ENCODE measurements at places on chromosomes 3 and 15.

DNA sequence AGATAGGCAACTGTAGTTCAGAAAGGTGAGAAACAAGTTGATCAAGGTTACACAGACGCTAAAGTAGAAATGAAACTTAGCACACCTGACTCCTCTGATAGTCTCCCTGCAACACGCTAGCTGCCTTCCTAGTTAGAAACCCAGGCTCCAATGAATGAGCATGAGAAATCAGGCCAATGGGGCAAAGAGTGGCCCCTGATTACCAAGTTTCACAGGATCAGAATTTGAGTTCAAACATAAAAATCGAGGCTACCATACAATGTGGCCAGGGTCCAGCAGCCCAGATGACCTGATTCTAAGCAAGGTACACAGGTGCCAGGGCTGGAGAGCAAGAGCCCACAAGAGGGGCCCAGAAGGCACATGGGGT is 7.7 kb downstream of the PLD1 start:
- no peak for DNase-seq

- no peak for DNase-seq
These were observed 512 bp upstream of the TRH start for GRCh38 chr3:129973853-129974563.

- no peak for DNase-seq
These were observed 13.3 kb upstream of the ATP13A5 start for GRCh38 chr3:193391902-193392301.

GRCh38 chr15:35320158-35320780 is 225.7 kb downstream of the DPH6 start:
- DNase-seq, result no peak

DNA sequence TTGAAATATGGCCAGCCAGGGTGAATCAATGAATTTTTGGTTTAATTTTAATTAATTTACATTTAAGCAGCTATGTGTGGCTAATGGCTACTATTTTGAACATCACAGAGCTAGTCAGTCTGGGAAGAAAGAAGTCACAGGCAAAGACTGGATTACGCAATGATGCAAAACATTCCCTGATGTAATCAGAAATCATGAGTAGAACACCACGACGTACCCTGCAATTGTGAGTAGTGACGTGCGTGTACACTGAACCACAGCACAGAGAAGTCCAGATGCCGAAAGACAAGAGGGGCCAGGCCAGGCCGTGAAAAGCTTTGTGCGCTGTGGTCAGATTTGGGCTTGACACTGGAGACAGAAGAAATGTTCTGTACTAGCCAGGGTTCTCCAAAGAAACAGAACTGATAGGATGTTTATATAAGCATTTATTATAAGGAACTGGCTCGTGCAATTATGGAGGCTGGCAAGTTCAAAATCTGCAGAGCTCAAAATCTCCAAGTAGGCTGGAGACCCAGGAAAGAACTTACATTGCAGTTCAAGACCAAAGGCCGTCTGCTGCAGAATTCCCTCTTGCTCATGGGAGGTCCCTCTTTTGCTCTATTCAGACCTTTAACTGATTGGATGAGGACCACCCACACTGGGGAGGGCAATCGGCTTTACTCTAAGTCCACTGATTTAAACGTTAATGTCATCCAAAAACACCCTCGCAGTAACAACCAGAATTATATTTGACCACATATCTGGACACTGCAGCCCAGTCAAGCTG is 44.6 kb downstream of the SH3BP5 start:
- DNase-seq, result no peak

DNA sequence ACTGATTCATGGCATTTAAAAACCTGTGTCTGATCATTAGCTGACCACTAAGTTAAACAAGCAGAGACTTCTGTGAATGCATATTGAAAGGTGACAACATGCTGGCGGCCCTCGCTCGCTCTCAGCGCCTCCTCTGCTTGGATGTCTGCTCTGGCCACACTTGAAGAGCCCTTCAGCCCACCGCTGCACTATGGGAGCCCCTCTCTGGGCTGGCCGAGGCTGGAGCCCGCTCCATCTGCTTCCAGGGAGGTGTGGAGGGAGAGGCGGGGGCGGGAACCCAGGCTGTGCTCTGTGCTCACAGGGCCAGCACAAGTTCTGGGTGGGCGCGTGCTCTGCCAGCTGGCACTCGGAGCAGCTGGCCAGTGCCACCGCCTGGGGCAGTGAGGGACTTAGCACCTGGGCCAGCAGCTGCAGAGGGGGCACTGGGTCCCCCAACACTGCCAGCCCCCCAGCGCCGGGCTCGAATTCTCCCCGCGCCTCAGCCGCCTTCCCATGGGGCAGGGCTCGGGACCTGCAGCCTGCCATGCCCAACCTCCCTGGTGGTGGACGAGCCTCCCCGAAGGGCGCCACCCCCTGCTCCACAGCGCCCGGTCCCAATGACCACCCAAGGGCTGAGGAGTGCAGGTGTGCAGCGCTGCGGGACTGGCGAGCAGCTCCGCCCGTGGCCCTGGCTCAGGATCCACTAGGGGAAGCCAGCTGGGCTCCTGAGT is 252.4 kb downstream of the ZIC4 start:
- no peak for DNase-seq

- DNase-seq, result no peak
These were observed 32.6 kb downstream of the PLS1 start for GRCh38 chr3:142628801-142629200.

DNA sequence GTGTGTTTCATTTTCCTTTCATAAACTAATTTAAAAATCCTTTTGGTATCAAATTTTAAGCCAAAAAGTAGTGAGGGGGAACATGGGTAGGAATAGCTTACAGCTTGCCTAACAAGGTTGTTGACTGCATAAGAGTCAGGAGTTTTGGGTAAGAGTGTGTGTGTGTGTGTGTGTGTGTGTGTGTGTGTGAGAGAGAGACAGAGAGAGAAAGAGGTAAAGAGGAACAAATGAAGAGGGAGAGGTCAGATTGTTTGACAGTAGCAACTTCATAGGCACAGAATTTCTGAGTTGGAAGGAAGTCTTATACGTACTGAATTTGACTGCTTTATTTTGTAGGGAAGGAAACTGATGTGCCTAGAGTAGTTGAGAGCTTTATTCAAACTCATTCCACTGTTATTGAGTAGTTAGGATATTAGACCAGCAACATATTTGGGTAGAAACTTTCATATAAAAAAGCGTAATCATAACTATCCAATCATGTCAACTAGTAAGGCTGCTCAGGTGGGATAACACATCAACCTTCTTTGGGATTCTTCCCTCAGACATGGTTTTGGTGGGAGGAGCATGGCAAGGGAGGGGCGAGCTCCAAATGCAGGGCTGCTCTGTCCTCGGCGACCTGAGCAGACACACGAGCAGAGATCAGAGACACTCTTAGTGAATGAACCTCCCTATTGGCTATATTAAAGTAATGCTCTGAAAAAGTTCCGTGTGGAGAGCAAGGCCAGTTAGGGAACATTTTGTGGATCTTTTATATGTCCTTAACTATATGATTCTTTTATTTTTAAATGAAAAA is 86.4 kb downstream of the LPP start:
- DNase-seq, result no peak

GRCh38 chr3:175279911-175280310 is 420.8 kb downstream of the NAALADL2 start:
- DNase-seq, result no peak

- no peak for DNase-seq
These were observed 349.3 kb downstream of the MAGI1 start for GRCh38 chr3:65689436-65689835.

- no peak for DNase-seq
These were observed 79.6 kb upstream of the SLC6A6 start for GRCh38 chr3:14322667-14323295.

GRCh38 chr15:25967116-25967515 is 104.0 kb upstream of the ATP10A start:
- no peak for DNase-seq

DNA sequence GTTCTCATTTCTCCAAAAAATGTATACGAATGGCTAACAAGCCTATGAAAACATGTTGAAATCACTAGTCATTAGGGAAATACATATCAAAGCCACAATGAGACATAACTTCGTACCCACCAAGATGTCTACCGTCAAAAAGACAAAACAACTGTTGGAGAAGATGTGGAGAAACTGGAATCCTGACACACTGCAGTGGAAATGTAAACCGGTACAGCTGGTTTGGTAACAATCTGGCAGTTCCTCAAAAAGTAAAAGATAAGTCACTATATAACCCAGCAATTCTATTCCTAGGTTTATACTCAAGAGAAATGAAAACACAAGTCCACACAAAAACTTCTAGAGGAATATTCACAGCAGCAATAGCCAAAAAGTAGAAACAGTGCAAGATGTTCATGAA is 7.0 kb downstream of the SCAPER start:
- no peak for DNase-seq

DNA sequence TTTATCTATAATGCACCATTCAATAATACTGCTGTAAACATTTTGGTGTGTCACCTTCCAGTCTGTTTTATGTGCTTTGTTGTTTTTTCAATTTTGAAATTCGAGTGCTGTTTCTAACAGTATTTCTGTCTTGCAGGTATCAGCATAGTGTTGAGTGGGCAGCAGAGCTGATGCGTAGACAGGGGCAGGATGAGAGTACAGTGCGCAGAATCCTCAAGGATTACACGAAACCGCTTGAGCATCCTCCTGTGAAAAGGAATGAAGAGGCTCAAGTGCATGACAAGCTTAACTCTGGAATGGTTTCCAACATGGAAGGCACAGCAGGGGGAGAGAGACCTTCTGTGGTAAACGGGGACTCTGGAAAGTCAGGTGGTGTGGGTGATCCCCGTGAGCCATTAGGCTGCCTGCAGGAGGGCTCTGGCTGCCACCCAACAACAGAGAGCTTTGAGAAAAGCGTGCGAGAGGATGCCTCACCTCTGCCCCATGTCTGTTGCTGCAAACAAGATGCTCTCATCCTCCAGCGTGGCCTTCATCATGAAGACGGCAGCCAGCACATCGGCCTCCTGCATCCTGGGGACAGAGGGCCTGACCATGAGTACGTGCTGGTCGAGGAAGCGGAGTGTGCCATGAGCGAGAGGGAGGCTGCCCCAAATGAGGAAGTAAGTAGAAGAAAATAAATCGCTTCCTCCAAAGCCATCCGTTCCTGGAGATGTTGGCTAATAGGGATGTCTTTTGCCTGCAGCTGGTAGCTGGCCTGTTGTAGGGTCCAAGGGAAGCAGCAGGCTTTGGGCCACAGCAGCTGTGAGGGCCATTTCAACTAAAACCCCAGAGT is 19.1 kb downstream of the TSEN2 start:
- no peak for DNase-seq

GRCh38 chr3:62538691-62539356 is 165.5 kb upstream of the FEZF2 start:
- DNase-seq, result no peak

GRCh38 chr3:55721716-55722484 is 234.8 kb upstream of the WNT5A start:
- no peak for DNase-seq

DNA sequence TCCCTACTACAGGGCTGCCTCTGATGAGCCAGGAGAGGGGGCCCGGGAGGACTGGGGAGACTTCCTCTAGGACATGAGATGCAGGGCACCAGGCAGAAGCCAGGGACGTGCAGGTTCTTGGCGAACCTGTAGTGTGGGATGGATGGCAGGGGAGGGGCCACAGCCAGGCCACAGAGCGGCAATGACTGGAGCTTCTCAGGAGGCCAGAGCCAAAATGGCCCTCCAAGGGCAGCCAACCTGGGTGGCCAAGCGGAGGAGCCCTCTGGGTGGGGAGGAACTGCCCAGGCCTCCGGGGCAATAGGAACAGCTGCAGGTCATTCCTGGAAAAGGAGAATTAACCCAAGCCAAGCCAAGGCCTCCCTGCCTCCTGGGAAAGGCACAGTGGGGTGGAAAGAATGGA is 224.5 kb downstream of the XXYLT1 start:
- DNase-seq, result no peak

- DNase-seq, result no peak
These were observed 264.7 kb downstream of the FHIT start for GRCh38 chr3:60986552-60986951.

DNA sequence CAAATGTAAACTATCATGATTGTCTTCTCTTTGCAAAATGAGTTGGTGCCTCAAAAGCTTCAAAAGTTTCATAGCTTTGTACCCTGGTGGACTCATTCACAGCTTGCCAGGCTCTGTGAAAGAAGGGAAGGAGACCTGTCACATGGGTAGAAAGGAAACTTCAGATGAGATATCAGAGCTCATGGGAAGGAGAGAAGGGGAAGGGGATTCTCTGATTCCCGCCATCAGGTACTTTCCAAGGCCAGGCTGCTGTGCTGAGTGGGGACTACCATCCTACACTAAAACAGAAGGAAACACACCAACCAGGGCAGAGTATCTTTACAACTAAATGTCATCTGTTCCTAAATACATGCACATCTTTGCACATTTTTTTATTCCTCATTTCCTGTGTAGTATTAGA is 9.2 kb downstream of the ILDR1 start:
- DNase-seq, result no peak

- no peak for DNase-seq
These were observed 292.1 kb downstream of the DIPK2A start for GRCh38 chr3:144263706-144264105.

DNA sequence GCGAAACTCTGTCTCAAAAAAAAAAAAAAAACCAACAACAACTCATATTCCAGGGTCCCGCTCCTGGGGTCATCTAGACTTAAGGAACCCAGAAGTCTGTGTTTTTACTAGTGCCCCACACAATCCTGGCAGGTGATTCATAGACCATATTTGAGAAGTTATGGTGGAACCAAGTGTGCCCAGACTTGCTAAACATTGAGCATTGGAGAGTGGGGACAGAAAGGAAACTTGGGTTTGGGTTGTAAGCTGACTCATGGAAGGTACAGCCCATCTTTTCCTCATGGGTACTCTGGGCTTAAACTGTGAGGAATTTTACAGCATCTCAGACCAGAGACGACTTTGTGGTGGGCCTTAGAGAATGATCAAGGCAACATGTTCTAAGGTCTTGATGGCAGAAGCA is 18.3 kb upstream of the IGF2BP2 start:
- no peak for DNase-seq

- DNase-seq, result no peak
These were observed 26.9 kb downstream of the CYP19A1 start for GRCh38 chr15:51311510-51311909.

- DNase-seq, result no peak
These were observed 78.5 kb upstream of the BCL6 start for GRCh38 chr3:187823746-187824145.

DNA sequence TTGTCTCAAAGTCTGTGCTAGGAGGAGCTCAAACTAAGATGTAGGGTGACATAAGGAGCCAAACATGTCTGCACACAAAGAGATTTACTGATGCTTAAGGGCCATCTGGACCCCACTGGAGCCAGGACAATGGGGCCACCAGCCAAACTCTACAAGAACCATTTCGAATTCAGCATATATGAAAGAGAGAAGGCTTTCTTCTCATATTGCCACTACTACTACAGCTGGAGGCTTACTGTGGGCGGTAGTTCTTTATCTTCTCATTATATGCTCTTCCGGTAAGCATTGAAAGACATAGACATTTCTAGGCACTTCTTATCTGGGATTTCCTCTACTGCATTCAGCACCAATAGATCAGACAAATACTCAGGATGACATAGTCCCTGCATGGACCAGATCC is 404.4 kb upstream of the PROK2 start:
- no peak for DNase-seq

GRCh38 chr3:186469525-186469924 is 74.7 kb downstream of the CRYGS start:
- DNase-seq, result no peak

Data from activated CD4-positive, alpha-beta memory T cell treated with anti-CD3 and anti-CD28 coated beads, Interleukin-2, amount 10 ng/mL, durations not matched to agents 7 days and 5 days (primary cell).